ENCODE measurements at places on chromosomes 5 and 9. TPM values are rescaled to one million over a fixed set of nuclear protein-coding genes. Genes with fewer than 3 reads are reported as not detected.

DNA sequence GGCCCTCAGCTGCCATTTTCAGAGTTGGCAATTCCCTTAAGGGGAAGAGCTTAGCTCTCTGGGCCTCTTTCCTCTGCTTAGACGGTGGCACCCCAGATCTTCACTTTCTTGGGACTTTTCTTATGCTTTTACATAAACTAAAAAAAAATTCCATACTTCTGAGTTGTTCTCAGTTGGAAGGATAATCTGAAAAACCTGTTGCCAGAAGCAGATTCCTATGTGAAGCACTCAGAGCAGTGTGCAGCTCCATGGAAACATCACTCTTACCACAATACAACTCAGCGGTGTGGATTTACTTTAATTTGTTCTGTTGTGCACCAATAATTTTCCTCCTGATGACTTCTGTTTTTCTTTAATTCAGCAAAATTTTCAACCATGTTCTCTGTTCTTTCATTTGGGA is 44.1 kb upstream of the MROH2B start:
- peak; percentile 90 for DNase-seq

DNA sequence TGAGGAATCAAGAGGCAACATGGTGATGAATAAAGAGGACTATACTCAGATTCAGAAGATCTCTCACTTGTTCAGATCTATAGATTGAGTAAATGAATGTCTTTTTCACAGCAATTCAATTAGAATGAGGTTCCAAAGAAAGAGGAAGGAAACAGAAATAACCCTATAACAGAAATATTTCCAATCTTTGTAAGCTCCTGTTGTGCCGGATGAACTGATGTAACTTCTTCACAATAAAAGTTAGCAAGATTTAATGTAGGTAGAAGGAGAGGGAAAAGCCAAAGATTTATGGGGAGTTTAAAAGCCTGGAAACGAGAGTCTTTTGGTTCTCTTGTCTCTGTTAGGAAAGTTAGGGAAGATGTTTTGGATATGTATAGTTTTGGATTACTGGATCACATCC is 92.1 kb downstream of the PBX3 start:
- no peak for DNase-seq

DNA sequence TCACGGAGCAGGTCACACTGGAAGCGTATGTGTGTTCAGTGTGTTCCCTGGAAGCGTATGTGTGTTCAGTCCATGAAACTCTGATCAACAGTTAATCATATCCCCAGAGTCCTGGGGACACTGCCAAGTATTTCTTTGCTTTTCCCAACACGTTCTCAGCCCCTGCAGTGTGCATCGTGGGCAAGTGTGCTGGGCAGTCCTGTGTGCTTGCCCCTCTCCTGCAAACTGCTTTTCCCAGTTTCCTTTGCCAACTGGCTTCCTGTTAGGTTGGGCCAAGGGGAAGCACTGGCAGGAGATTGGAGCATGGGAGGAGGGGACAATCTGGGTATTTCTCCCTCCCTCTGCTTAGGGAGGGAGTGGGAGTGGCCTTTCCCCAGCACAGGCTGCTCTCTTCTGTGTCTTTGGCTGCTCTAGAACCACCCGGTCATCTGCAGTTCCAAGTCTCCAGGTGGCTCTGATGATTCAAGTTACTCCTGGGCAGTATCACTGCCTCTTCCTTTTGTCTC is 36.8 kb upstream of the NEK6 start:
- DNase-seq = peak; percentile 66

- no peak for DNase-seq
Measured at GRCh38 chr9:133351526-133351907, 3.5 kb downstream of the RPL7A start.

DNA sequence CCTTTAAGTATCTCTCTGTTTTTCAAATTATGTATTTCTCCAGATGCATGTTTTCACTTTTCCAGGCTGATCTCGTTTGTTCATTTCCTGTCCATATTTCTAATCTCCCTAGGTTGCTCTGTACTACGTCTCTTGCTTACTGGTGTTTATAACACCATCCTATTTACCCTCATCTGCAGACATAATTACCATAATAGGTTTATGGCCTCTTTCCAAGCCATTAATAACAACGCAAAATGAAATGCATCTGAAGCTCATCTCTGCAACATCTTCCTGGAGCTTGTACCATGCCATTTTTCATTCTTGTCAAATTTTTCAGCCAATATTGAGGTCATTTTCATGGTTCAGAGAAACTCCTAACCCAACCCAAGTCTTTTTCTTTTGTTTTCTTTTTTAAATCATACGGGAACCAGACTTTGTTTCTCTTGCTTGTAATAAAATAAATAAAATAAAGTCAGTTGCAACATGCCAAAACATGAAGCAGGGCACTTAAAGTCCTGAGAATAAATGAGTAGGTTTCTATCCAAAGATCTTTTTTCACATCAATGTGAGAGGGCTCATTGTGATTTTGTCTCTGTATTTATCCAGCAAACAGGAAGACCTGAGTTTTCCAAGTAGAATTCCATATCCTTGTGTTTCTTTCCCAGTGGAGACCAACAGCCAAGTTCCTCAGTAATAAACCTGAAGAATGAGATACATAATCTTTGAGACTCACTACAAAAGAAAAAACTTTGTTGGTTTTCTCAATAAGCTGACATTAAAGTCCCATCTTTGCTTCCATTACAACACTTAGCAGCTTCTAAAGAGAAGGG is 37.0 kb downstream of the DPYSL3 start:
- no peak for DNase-seq

- DNase-seq = no peak
Measured at GRCh38 chr5:15393146-15393545, 106.8 kb upstream of the FBXL7 start.

GRCh38 chr5:132264546-132265335 is 7.2 kb downstream of the PDLIM4 start:
- DNase-seq = peak; percentile 40

Gene OR1J2
- polyA plus RNA-seq = 0.20 TPM

Gene AQP7
- polyA plus RNA-seq = not detected

Gene IL12B
- not detected for polyA plus RNA-seq

Data from GM23248 (cell line).